ENCODE measurements at places on chromosomes 5 and 9.

GRCh38 chr9:126497660-126498275, 116.0 kb upstream of the LMX1B start:
- no peak for DNase-seq

DNA sequence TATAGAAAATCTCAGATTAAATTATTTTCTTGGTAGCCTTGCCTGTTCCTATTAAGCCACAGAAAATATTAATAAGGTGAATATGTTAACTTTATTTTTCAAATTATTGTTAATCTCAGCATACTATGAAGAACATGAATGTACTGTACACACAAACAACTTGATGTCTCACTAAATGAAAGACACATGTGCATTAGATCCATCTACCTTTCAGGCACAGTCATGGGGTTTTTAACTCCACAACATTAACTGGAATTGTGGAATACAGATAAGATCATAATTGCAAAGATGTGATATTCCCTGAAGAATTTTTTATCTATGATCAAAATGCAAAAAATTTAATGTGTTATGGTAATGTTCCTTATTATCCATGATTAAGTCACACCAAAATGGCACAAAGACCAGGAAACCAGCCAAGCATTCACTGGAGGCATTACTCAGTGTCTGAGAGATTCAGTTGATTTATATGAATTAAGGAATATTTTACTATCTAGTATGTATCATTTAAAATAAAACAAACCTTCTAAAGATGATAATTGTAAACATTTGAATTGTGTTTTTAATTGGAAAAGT, 150.0 kb upstream of the VCAN start:
- no peak for DNase-seq

DNA sequence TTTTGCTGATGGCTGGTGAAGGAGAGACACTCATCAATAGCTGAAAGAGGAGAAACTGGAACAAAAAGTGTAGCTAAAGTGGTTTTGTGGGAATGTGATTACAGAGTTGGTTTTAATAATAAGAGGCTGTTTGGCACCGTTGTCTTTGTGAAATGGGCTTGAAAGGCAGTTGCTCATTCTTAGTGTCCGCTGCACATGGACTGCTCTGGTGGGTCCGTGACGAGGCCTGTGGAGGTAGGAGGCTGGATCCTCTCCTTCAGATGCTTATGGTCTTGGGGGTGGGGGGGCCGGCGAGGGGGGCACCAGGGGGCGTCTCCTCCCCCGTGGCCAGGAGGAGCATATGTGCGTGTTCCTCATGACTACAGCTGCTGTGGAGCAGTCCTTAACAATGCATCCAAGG, 29.8 kb downstream of the FUBP3 start:
- no peak for DNase-seq

GRCh38 chr9:89626741-89627265, 22.0 kb downstream of the GADD45G start:
- DNase-seq, result no peak

Data from 8988T (cell line).